ENCODE measurements at places on chromosomes 11 and 22. TPM values are rescaled to one million over a fixed set of nuclear protein-coding genes. Genes with fewer than 3 reads are reported as not detected.

DNA sequence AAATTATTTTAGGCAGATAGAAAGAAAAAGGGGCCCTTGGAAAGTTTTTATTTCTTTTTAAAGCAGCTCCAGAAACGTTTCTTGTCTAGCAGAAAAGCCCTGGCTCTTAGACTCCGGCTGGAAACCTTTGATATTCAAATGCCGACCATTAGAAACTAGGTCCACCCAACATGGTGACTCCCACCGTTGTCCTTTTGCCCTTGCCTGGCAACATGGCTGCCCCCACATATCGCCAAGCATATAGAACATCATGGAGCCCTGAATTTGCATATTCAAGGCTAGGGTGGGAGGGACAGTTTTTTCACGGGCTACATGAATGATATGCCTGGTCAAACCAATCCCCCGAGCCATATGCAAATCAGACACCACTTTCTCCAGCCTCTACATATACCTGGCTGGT, 1379.0 kb downstream of the LRRC4C start:
- DNase-seq, result no peak
- no peaks in the 10 kb centered on the region for H3K4me1 ChIP-seq
- no peak overlapping the region for H3K27ac ChIP-seq
- no peaks in the 10 kb centered on the region for H3K27me3 ChIP-seq

- no peaks in the 10 kb centered on the region for H3K36me3 ChIP-seq
- no peaks in the 10 kb centered on the region for H3K27me3 ChIP-seq
- DNase-seq, result no peak
- no peaks in the 10 kb centered on the region for H3K4me1 ChIP-seq
- H3K27ac ChIP-seq, result no peak overlapping the region
Measured at GRCh38 chr11:83655976-83656375, 369.8 kb upstream of the CCDC90B start.

- no peak overlapping the region for H3K4me3 ChIP-seq
- DNase-seq, result no peak
- H3K27ac ChIP-seq, result no peak overlapping the region
- no peaks in the 10 kb centered on the region for H3K4me1 ChIP-seq
- no peaks in the 10 kb centered on the region for H3K36me3 ChIP-seq
Measured at GRCh38 chr11:105821781-105822180, 200.3 kb downstream of the MSANTD4 start.

GRCh38 chr11:129739339-129739738, 76.3 kb upstream of the TMEM45B start:
- H3K4me1 ChIP-seq, result no peaks in the 10 kb centered on the region
- no peaks in the 10 kb centered on the region for H3K27me3 ChIP-seq
- H3K27ac ChIP-seq, result no peak overlapping the region
- H3K4me3 ChIP-seq, result no peak overlapping the region
- H3K36me3 ChIP-seq, result no peaks in the 10 kb centered on the region

OR51B2 gene
- total RNA-seq, result not detected

DNA sequence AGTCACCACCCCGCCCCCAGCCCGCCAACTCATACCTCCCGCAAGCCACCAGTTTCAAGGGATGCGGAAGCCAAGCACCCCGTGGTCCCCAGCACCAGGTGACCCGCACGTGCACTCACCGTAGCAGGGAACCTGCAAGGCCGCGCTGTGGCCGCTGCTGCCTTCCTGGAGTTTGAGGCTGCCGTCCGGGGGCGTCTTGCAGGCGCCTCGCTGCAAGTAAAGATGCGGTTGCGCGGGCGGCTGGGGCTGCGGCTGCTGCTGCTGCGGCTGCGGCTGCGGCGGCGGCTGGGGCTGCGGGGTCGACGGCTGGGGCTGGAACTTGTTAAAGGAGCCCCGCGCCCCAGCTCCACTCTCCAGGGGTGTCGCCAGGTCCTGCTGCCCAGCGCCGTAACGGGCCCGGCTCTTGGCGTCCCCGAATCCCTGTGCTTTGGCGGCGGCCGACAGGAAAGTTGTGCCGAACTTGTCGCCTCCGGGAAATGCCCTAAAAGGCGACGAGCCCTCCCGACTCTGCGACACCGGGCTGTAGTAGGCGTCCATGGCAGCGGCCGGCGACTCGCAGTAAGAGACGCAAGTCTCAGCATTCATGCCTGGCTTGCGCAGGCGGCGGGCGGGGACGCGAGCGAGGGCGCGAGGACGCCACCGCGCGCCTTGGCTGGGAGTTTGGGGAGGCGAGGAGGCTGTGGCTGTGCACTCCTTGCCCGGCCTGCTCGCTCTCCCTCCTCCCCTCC, at the start of gene ALX4:
Gene ALX4 (minus strand): TSS at position 662 of the 728 bp plus-strand sequence. CDS start 77 bp downstream, at position 585.
- H3K4me1 ChIP-seq, result peaks cover 7% of the 10 kb centered on the region
- no peak within 1 kb of the TSS for H3K27ac ChIP-seq
- peaks cover 79% of the 10 kb centered on the region for H3K27me3 ChIP-seq
- no peaks in the 10 kb centered on the region for H3K36me3 ChIP-seq

KRTAP5-1 gene
- not detected for total RNA-seq

HEPHL1 gene
- total RNA-seq, result 0.14 TPM

GRCh38 chr22:38419121-38419857, 35.7 kb downstream of the KCNJ4 start:
- peaks cover 4% of the 10 kb centered on the region for H3K4me1 ChIP-seq
- no peaks in the 10 kb centered on the region for H3K36me3 ChIP-seq
- no peak for DNase-seq
- H3K27ac ChIP-seq, result no peak overlapping the region
- H3K27me3 ChIP-seq, result no peaks in the 10 kb centered on the region

GRCh38 chr11:70176940-70177689, 26.0 kb upstream of the FADD start:
- H3K36me3 ChIP-seq, result no peaks in the 10 kb centered on the region
- H3K27me3 ChIP-seq, result no peaks in the 10 kb centered on the region
- no peak overlapping the region for H3K27ac ChIP-seq
- no peak for DNase-seq
- H3K4me1 ChIP-seq, result peaks cover 16% of the 10 kb centered on the region

- no peak overlapping the region for H3K4me3 ChIP-seq
- peaks cover 6% of the 10 kb centered on the region for H3K4me1 ChIP-seq
- peaks cover 95% of the 10 kb centered on the region for H3K27me3 ChIP-seq
- DNase-seq, result no peak
- no peaks in the 10 kb centered on the region for H3K36me3 ChIP-seq
Measured at GRCh38 chr11:118153516-118153915, 893 bp upstream of the SCN4B start.

- peaks cover 62% of the 10 kb centered on the region for H3K36me3 ChIP-seq
- peak within 1 kb of the TSS; percentile 98 for H3K27ac ChIP-seq
- peaks cover 82% of the 10 kb centered on the region for H3K4me1 ChIP-seq
- peak within 1 kb of the TSS; percentile 61 for H3K4me3 ChIP-seq
- H3K27me3 ChIP-seq, result no peaks in the 10 kb centered on the region
Measured at GRCh38 chr11:67401495-67402191, at the start of gene PPP1CA. PPP1CA (minus strand) TSS chr11:67401858; CDS start chr11:67401782, 76 bp downstream.

DNA sequence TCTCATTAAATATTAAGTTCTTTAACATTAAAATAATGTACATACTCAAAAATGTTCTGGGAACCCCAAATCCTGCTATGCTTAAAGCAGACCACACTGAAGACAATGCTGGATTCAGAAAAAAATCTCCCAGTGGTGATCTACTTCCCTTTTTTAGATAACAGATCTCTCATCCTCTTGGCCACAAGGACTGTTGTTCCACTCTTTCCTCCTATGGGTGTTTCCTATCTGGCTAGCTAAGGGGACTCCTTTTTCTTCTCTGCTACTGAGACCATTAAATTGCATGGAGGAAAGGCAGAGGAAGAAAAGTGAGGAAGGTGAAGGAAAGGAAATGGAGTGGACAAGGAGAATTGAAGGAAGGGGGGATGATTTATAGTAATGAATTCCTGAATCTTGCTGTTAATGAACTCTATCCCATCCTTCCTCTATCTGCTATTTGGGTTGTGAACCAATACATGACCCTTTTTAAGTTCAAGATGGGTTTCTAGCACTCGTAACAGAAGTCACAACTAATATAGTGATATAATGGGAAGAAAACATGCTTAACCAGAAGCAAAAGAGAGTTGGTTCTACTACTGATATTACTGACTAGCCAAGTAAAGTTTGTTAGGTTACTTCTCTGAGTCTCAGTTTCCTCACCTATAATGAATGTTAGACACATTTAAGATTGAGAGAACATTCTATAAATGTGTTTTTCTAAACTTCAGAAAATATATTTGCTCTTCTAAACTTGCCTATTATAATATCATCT, 53.2 kb downstream of the PIK3C2A start:
- no peaks in the 10 kb centered on the region for H3K4me1 ChIP-seq
- no peak overlapping the region for H3K27ac ChIP-seq
- no peak overlapping the region for H3K4me3 ChIP-seq
- no peaks in the 10 kb centered on the region for H3K36me3 ChIP-seq
- no peak for DNase-seq

DNA sequence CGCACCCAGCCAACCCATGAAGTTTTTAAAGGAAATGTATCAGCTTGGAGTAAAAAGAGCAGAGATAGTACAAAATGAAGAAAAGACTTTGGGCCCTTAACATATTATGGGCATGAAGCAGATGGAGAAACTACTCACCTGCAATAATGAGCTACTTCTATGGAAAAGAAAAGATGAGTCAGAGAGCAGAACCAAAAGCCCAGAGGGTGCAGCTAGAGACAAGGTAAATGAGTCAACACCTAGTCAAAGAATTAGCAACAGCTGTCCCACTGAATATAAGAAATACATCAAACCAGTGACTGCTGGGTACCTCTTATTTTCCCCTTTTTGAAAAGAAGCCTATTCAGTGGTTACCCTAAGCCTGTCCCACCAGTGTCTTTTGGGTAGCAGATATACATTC, 61.8 kb downstream of the RPL27A start:
- no peaks in the 10 kb centered on the region for H3K27me3 ChIP-seq
- no peaks in the 10 kb centered on the region for H3K4me1 ChIP-seq
- H3K36me3 ChIP-seq, result no peaks in the 10 kb centered on the region
- H3K27ac ChIP-seq, result no peak overlapping the region

APOA5 gene
- total RNA-seq, result 0.05 TPM

SLC35C1 gene
- total RNA-seq, result 0.99 TPM

PTPRCAP gene
- 198 TPM for total RNA-seq

DNA sequence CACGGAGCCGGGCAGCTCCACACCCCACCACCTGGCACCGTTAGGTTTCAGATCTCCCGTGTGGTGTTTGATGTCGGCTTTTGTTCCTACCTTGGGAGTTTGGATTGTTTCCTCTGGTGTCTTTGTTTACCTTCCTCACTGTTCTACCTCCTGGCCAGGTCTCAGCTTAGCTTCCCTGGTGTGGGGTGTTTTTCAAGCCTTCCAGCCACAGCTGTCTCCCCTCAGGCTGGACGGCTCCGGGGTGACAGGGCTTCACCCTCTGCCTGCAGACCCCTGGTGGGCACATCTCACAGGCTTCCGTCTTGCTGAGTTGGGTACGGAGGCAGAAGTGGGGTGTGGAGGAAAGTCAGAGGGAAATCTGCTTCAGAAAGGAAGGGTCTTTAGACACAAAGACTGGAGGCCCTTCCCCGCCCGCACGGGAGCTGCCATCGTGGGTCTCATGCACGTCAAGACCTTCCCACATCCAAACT, 59.6 kb upstream of the EMID1 start:
- H3K27ac ChIP-seq, result no peak overlapping the region
- no peaks in the 10 kb centered on the region for H3K27me3 ChIP-seq
- DNase-seq, result no peak
- peaks cover 11% of the 10 kb centered on the region for H3K4me1 ChIP-seq

DNA sequence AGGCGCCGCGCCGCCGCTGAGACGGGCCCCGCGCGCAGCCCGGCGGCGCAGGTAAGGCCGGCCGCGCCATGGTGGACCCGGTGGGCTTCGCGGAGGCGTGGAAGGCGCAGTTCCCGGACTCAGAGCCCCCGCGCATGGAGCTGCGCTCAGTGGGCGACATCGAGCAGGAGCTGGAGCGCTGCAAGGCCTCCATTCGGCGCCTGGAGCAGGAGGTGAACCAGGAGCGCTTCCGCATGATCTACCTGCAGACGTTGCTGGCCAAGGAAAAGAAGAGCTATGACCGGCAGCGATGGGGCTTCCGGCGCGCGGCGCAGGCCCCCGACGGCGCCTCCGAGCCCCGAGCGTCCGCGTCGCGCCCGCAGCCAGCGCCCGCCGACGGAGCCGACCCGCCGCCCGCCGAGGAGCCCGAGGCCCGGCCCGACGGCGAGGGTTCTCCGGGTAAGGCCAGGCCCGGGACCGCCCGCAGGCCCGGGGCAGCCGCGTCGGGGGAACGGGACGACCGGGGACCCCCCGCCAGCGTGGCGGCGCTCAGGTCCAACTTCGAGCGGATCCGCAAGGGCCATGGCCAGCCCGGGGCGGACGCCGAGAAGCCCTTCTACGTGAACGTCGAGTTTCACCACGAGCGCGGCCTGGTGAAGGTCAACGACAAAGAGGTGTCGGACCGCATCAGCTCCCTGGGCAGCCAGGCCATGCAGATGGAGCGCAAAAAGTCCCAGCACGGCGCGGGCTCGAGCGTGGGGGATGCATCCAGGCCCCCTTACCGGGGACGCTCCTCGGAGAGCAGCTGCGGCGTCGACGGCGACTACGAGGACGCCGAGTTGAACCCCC, 798 bp downstream of the BCR start:
- no peak for DNase-seq
- H3K27ac ChIP-seq, result no peak overlapping the region
- H3K4me1 ChIP-seq, result peaks cover 26% of the 10 kb centered on the region

GRCh38 chr11:121514432-121515334, 61.9 kb upstream of the SORL1-AS1 start:
- H3K27ac ChIP-seq, result no peak overlapping the region
- DNase-seq, result no peak
- no peak overlapping the region for H3K4me3 ChIP-seq

- H3K4me3 ChIP-seq, result no peak overlapping the region
- no peaks in the 10 kb centered on the region for H3K36me3 ChIP-seq
- H3K27me3 ChIP-seq, result no peaks in the 10 kb centered on the region
- DNase-seq, result no peak
- no peaks in the 10 kb centered on the region for H3K4me1 ChIP-seq
Measured at GRCh38 chr11:120817158-120817557, 206.7 kb upstream of the TBCEL start.

DNA sequence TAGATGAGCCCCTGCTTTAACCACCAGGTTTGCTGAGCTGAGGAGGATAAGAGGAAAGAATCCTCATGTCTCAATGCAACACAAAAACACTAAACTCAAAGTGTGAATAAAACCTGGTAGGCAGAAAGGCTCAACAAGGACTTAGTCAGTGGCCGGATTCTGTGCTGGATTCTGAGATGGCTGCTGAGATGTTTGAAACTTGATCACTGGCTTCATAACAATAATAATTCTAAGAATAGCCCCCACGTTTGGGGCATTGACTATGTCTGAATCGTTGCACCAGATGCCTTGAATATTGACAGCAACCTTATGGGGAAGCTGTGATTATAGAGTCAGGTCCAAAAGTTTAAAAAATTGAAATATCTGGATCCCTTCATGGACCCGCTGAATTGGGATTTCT, 4.6 kb downstream of the DKK3 start:
- no peak overlapping the region for H3K4me3 ChIP-seq
- no peak for DNase-seq
- H3K27me3 ChIP-seq, result peaks cover 21% of the 10 kb centered on the region
- no peaks in the 10 kb centered on the region for H3K4me1 ChIP-seq

GRCh38 chr11:47143322-47143721, 33.4 kb downstream of the ARFGAP2 start:
- peaks cover 16% of the 10 kb centered on the region for H3K36me3 ChIP-seq
- H3K27me3 ChIP-seq, result no peaks in the 10 kb centered on the region
- H3K27ac ChIP-seq, result no peak overlapping the region
- no peak for DNase-seq

GRCh38 chr11:13883589-13883988, 78.9 kb upstream of the SPON1 start:
- H3K36me3 ChIP-seq, result no peaks in the 10 kb centered on the region
- no peak overlapping the region for H3K4me3 ChIP-seq
- no peaks in the 10 kb centered on the region for H3K27me3 ChIP-seq
- no peak for DNase-seq
- H3K27ac ChIP-seq, result no peak overlapping the region
